ENCODE measurements at places on chromosomes 3 and 15. TPM values are rescaled to one million over a fixed set of nuclear protein-coding genes. Genes with fewer than 3 reads are reported as not detected.

DUOXA2 gene
- total RNA-seq: not detected

GP9 gene
- total RNA-seq: not detected

MEGF11 gene
- total RNA-seq: not detected

- H3K27ac ChIP-seq: no peak overlapping the region
- H3K27me3 ChIP-seq: no peaks in the 10 kb centered on the region
- no peak overlapping the region for H3K4me3 ChIP-seq
- DNase-seq: no peak
- no peaks in the 10 kb centered on the region for H3K4me1 ChIP-seq
Observed at GRCh38 chr15:85116925-85117646, 135.4 kb downstream of the PDE8A start.

GRCh38 chr3:102079809-102080197, 230.5 kb downstream of the NFKBIZ start:
- no peak overlapping the region for H3K4me3 ChIP-seq
- no peak for DNase-seq
- H3K27me3 ChIP-seq: no peaks in the 10 kb centered on the region
- H3K4me1 ChIP-seq: peaks cover 13% of the 10 kb centered on the region
- no peaks in the 10 kb centered on the region for H3K36me3 ChIP-seq

DNA sequence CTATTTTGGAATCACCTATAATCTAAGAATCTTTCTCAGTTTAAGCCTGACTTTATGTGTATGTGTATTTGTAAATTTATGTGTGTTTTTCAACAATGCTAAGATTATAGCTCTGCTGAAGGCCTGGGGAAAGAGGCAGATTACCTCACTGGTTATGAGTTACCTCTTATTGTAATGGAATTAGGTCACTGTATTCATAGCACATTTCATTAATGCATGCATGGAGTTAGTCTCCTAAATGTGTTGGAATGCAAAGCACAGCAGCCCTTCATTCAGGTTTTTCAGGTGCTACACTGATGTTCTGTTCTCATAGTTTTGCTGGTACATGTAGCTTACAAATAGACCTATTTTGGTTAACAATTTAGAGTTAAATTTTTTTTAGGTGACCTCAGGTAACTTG, 9.5 kb downstream of the GPR87 start:
- no peaks in the 10 kb centered on the region for H3K36me3 ChIP-seq
- no peaks in the 10 kb centered on the region for H3K4me1 ChIP-seq
- H3K4me3 ChIP-seq: no peak overlapping the region

DNA sequence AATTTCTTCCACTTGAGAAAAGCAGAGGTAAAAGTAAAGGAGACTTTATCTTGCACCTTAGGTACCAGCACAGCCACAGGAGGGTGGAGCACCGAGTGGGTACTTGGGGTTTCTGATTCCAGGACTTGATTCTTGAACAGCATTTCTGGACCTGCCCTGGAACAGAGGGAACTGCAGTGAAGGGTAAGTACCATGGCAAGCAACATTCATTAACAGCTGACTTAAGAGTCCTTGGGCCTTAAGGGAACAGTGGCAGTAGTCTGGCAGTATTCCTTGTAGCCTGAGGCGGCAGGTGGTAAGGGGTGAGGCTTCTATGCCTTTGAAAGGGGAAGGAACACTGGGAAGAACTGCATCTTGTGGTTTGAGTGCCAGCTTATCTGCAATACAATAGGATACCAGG, 551.9 kb downstream of the RSL24D1 start:
- no peaks in the 10 kb centered on the region for H3K36me3 ChIP-seq
- DNase-seq: no peak
- H3K27ac ChIP-seq: no peak overlapping the region
- H3K4me3 ChIP-seq: no peak overlapping the region

DNA sequence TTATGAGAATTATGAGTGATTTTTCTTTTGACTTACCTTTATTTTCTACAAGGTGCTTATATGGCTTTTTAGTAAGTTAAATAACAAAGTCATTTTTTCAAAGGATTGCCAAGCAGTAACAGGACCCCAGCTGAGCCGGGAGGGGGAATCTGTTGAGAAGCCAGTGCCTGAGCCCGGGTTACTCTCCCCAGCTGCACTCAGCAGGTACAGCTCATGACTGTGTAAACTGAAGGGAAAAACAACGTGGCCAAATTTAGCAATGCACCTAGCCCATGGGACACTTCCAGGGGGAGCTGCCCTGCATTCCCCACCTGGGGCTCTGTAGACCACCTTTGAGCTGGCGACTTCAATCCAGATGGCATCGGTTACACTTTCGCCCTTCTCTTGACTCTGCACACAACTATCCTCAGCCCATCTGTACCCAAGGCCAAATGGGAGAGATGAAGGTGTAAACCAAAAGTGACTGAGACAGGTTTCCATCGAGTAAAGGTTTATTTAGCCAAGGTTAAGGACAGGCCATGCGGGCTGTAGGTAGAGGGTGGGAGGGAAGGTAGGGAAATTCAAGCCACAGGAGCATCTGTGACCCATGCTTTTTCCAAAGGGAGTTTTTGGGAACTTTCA, 18.2 kb upstream of the HCN4 start:
- H3K27me3 ChIP-seq: no peaks in the 10 kb centered on the region
- H3K27ac ChIP-seq: no peak overlapping the region

DNA sequence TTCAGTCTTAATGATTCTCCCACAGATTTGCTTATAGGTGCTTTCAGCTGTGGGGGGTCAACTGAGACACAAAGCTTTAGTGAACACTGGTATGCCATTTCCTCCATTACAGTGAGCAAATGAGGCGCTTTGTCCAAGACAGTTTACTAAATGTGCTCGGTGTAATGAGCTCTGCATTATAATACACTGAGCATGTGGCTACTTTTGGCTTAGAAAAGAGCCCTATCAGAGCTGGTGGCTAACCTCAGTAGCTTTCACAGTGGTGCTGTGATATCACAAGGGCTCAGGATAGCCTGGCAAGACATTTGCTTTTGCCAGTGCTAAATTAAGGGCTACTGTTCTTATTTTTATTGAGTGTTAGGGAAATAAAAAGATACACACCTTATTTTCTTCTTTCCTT, 749.7 kb upstream of the ARPP21 start:
- DNase-seq: no peak
- no peaks in the 10 kb centered on the region for H3K27me3 ChIP-seq
- H3K4me1 ChIP-seq: no peaks in the 10 kb centered on the region
- H3K36me3 ChIP-seq: no peaks in the 10 kb centered on the region
- H3K27ac ChIP-seq: no peak overlapping the region

DNA sequence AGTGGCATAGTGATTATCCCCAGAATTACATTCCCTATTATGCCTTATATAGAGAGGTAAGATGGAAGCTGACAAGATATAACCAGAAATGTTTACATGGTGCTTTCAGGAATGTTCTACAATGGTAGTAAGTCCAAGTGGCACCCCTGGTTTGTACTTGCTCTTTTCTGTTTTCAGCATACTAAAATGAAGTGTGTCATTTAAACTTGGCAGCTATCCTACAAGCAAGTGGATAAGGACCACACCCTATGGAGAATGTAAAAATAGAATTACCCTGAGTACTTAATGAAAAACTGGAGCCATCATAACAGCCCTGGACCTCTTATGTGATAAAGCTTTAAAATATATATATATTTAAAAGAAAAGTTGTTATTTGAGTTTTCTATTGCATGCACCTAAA, 1012.7 kb upstream of the CADM2 start:
- no peak overlapping the region for H3K4me3 ChIP-seq
- no peak overlapping the region for H3K27ac ChIP-seq
- no peaks in the 10 kb centered on the region for H3K4me1 ChIP-seq

DNA sequence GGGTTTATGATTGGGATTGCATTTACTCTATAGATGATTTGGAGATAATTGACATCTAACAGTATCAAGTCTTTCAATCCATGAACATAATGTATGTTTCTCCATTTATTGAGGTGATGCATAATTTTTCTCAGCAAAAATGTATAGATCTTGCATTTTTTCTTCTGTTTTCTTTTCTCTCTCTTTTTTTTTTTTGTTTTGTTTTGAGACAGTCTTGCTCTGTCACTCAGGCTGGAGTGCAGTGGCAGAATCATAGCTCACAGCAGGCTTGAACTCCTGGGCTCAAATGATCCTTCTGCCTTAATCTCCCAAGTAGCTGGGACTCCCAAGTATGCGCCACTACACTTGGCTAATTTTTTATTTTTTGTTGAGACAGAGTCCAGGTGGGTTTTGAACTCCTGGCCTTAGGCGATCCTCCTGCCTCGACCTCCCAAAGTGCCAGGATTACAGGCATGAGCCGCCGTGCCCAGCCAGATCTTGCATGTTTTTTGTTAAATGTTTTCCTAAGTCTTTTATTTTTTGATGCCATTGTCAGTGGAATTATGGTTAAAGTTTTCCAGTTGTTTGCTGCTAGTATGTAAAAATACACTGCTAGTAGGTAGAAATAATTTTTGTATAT, 3.1 kb downstream of the LMLN start:
- H3K27ac ChIP-seq: no peak overlapping the region
- no peaks in the 10 kb centered on the region for H3K36me3 ChIP-seq
- H3K4me3 ChIP-seq: no peak overlapping the region
- no peaks in the 10 kb centered on the region for H3K4me1 ChIP-seq

GRCh38 chr3:23264413-23264812, 61.3 kb downstream of the UBE2E2 start:
- H3K4me3 ChIP-seq: no peak overlapping the region
- peaks cover 2% of the 10 kb centered on the region for H3K4me1 ChIP-seq
- H3K27ac ChIP-seq: no peak overlapping the region
- no peaks in the 10 kb centered on the region for H3K36me3 ChIP-seq
- H3K27me3 ChIP-seq: no peaks in the 10 kb centered on the region

DNA sequence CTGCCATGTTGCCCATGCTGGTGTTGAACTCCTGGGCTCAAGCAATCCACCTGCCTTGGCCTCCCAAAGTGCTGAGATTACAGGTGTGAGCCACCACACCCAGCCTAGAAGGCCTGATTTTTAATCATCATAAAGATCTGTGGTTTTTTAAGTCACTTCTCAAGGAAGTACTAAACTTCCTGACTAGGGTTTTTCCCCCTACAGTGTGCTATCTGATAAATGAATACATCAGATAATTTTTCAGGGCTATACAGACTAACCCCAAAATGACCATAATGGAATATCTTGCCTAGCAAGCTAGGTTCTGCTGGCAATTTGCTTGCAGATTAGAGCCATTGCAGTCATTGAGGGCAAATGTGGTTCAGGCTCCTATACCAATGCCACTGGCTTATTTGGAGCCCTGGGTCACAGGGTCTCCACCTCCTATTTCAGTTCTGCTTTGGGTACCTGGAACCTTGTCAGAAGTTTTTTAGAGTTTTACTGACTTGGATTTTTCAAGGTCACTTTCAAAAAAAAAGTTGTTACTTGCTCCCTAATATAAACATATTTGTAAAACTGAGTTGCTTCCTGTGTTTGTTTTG, 80.8 kb downstream of the SLC49A4 start:
- no peak overlapping the region for H3K27ac ChIP-seq
- DNase-seq: no peak
- H3K27me3 ChIP-seq: no peaks in the 10 kb centered on the region
- H3K4me1 ChIP-seq: no peaks in the 10 kb centered on the region
- H3K4me3 ChIP-seq: no peak overlapping the region

DNA sequence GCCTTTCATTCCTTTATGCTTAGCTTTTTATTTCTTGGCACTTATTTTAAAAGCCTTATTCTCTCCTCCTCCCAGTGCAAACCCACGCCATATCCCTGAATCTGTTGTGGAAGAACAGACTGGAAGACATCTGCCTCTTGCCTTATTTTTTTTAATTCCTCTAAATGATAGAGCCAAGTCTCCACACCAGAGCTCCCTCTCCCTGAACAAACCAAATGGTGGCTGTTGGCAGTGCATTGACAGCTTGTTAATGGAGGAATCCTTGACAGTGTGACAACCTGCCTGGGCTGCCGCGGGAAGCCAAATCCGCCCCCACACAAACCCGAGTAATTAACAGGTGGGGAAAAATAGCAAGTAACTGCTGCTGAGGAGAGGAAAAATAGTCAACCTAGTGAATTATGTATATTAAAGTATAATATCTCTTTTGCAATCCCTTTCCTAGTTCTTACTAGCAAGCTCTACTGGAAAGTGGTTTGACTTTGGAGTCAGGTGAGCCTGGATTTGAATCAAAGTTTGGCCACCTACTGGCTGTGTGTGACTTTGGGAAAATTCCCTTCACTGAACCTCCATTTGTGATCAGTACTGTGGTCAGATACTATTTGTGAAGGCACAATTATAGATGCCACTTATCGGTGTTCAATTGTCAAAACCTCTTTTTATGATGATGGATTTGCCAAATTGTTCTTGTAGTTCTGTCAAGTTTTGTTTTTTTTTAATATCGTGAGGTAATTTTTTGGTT, 589.6 kb downstream of the PDCD6IP start:
- no peak overlapping the region for H3K27ac ChIP-seq
- no peaks in the 10 kb centered on the region for H3K27me3 ChIP-seq
- H3K4me3 ChIP-seq: no peak overlapping the region
- DNase-seq: no peak

- no peaks in the 10 kb centered on the region for H3K27me3 ChIP-seq
- peaks cover 4% of the 10 kb centered on the region for H3K36me3 ChIP-seq
- no peaks in the 10 kb centered on the region for H3K4me1 ChIP-seq
- no peak overlapping the region for H3K4me3 ChIP-seq
Observed at GRCh38 chr3:177041730-177042551, 155.3 kb downstream of the TBL1XR1 start.

GRCh38 chr3:127296166-127296565, 8.3 kb upstream of the PRR20G start:
- no peak for DNase-seq
- H3K36me3 ChIP-seq: no peaks in the 10 kb centered on the region
- no peak overlapping the region for H3K4me3 ChIP-seq
- H3K27me3 ChIP-seq: no peaks in the 10 kb centered on the region
- no peak overlapping the region for H3K27ac ChIP-seq
